ENCODE measurements at places on chromosomes 1 and 21.

- no peak for ATAC-seq
Observed at GRCh38 chr1:71179997-71180396, 99.2 kb upstream of the ZRANB2 start.

- peak; percentile 96 for ATAC-seq
Observed at GRCh38 chr1:245969283-245969682, 537.8 kb downstream of the SMYD3 start.

- no peak for ATAC-seq
Observed at GRCh38 chr1:20371411-20371810, 80.7 kb downstream of the VWA5B1 start.

GRCh38 chr1:42937836-42938644 lies 20.6 kb downstream of the SLC2A1 start:
- ATAC-seq = no peak

DNA sequence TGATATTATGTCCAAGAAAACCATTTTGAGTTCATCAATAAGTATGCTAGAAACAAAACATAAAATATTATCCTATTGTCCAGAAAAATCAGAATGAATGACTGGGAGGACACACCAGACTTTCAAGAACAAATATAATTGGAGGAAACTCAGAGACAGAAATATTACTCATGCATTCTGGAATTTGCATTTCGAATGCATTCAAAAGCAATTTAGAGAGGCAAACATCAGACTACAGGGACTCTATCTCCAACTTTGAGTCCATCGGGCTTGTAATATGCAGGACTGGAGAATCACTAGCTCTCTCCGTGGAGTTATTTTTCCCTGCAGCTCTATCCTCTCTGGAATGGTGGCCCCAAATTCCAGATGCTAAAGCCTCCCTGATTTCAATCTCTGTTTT lies 161.8 kb downstream of the CDC42BPA start:
- ATAC-seq = no peak

- ATAC-seq = peak; percentile 27
Observed at GRCh38 chr1:1094981-1095380, 20.9 kb upstream of the RNF223 start.

All from motor neuron (in vitro differentiated cells).